Cardiac fibroblast (primary cell): ENCODE measurements at places on chromosomes 3 and 15.

GRCh38 chr15:99721896-99722295, 11.3 kb downstream of the LYSMD4 start:
- no peak for DNase-seq

DNA sequence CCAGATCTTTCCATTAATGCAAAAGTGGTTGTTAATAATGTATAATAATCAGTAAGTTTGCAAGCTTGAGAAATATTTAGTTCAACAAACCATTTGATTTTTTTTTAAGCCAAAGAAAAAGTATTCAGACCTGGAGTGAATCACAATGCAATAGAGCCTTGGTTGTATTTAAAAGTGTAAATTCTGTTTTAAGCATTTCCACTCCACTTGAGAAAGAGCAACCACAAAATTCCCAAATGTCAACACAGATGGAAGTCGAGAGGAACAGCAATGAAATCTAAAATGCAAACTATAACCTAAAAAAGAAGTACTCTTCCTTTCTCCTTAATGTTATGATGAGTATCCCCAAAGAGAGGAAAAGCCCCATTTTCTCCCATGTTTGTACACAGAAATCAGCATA, 20.2 kb downstream of the GBE1 start:
- DNase-seq, result peak; percentile 48

GRCh38 chr3:19060404-19060803, 87.9 kb upstream of the KCNH8 start:
- DNase-seq, result no peak

DNA sequence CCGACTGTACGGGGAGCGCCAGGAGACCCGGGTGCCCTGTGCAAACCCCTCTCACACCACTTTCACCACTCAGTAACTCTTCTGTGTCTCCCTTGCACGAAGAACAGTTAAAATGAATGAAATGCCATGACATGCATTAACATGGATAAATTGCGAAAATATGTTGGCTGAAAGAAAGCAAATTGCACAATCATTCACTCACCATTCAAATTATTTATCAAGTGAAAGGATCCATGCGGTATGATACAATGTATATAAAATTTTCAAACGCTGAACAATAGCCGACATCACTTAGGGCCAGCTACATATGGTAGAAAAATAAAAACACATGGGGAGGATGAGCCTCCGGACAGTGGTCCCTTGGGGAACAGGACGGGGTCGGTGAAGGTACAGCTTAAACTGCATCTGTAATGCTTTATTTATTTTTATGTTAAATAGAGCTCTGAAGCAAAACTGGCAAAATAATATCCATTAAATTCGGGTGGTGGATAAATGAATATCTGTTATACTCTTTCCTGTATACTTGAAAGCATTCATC, 45.9 kb downstream of the SLC12A8 start:
- no peak for DNase-seq

DNA sequence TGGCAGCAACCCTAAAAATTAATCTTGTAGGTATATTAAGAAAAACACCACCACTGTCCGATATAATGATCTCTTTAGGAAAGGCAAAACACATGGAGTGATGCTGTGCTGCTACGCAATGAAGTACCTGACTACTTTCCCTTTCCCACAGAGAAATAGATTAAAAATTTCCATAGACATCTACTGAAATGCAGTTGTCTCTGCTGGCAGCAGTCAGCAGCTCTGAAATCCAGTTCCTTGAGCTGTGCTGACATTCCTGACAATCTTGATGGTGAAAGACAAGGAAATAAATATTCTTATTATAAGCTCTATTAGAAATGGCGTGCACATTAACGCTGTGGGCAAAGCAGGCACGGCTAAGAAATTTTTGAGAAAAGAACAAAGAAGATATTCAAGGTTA, 287.6 kb downstream of the IL5RA start:
- no peak for DNase-seq
